ENCODE measurements at places on chromosomes 1 and 21.

GRCh38 chr1:150148837-150149270 is 862 bp upstream of the PLEKHO1 start:
- DNase-seq: peak; percentile 51

DNA sequence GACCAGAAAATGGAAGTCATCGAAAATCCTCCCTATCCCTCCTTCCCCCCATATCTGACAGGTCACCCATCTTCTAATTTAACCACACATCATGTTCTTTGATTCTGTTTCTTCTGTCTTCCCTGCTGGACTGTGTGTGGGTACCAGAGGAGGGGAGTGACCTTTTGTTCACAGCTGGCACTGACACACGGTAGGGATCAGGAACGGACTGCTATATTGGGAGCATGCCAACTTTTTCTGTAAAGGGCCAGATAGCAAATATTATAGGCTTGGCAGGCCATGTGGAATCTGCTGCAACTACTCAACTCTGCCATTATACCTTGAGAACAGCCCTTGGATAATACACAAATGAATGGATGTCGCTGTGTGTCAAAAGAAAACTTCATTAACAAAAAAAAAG is 7.5 kb upstream of the TOMM20 start:
- no peak for DNase-seq

GRCh38 chr1:224528900-224529299 is 87.2 kb upstream of the CNIH3 start:
- DNase-seq: peak; percentile 68

DNA sequence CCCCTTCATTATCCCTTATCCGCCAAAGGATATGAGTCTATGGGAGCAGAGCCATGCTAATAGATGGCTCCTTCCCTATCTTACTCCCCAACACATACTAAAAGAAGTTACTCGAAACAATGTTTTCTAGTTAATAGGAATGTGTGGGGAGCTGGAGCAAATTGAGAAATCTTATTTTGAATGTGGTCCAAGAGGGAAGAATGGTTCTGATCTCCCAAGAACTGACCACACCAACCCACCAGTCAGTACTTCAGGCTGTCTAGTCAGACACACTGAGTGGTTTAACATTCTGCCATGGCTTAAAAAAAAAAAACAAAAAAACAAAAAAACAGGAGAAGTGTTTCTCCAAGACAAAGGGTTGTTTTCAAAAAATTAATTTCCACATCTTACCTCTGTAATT is 31.5 kb upstream of the DNASE2B start:
- peak; percentile 83 for DNase-seq

DNA sequence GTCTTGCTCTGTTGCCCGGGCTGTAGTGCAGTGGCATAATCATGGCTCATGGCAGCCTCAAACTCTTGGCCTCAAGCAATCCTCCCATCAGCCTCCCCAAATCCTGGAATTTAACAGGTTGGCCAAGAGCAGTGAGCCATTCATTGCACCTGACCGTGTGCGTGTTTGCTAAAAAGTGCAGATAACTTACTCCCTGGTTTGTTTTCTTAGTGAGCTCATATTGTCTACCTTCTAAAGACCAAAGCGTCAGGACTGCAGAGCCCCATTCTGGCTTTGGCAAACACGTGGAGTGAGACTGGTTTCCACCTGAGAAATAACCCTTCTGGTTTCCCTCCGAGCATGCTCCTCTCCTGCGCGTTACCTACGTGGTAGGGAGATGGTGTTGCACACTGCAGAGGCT is 32.2 kb upstream of the CA6 start:
- DNase-seq: no peak

- peak; percentile 69 for DNase-seq
Measured at GRCh38 chr1:27395441-27396195, 3.2 kb downstream of the GPR3 start.

DNA sequence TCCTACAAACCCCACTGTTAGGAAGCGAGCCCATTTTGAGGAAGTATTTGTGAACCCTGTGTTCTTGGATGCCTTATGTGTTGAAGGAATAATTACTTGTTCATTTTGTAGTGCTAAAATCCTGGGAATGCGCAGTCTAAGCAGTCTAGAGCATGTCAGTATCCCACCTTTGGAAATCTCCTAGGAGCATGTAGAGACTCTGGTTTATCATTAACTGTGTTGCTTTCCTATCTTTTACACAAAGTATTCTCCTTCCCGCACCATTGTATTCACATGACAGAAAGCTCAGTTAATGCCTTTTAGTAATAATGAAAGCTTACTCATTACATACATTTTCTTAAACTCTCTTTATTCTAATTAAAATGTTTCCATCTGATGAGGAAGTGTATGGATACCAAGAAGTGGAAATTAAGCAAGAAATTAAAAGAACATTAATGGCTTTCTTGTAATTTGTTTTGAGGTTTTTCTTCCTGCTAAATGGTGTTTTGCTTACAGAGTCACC is 99.4 kb downstream of the CAMTA1 start:
- DNase-seq: no peak

DNA sequence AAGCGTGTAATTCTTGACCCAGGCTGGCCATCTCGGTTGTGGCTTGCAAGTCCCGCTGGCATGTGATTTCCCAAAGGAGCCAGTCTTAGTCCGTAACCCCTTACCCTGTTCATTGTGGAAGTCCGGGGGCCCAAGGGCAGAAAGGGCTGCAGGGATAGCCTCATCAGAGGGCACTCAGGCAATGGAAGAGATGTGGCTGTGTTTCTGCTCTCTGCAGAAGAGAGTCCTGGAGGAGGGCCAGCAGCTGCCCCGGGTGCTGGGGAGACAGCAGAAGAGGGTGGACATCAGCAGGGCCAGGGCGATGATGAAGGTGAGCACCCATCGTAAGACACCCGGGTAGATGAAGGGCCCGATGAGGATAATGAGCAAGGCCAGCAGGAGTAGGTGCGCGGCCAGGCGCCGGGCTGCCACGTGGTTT is 830 bp downstream of the RNF186 start:
- no peak for DNase-seq

- DNase-seq: no peak
Measured at GRCh38 chr21:25979845-25980616, 190.5 kb downstream of the APP start.

GRCh38 chr1:169886422-169886821 is 7.3 kb downstream of the SCYL3 start:
- DNase-seq: no peak

GRCh38 chr21:26881504-26882228 is 36.5 kb upstream of the ADAMTS1 start:
- DNase-seq: peak; percentile 38

- DNase-seq: no peak
Measured at GRCh38 chr1:3745071-3745470, 7.2 kb upstream of the CCDC27 start.

- no peak for DNase-seq
Measured at GRCh38 chr1:104629589-104629988, 879.9 kb downstream of the AMY1C start.

DNA sequence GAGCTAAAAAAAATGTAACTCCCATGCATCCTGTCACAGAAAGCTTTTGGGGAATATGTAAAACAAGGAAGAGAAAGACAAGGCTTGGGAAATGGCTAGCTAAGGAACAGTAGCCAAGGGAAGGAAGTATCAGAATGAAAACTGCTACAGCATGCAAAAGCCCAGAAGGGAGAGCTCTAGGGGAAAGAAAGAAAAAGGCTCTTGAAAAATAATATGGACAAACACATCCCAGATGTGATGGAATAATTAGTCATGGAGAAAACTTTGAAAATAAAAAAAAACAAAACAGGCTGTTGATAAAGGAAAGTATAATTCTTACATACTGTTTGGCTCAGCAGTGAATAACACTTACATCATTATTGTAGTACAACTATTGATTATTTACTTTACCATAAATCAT is 47.9 kb upstream of the VCAM1 start:
- peak; percentile 26 for DNase-seq

DNA sequence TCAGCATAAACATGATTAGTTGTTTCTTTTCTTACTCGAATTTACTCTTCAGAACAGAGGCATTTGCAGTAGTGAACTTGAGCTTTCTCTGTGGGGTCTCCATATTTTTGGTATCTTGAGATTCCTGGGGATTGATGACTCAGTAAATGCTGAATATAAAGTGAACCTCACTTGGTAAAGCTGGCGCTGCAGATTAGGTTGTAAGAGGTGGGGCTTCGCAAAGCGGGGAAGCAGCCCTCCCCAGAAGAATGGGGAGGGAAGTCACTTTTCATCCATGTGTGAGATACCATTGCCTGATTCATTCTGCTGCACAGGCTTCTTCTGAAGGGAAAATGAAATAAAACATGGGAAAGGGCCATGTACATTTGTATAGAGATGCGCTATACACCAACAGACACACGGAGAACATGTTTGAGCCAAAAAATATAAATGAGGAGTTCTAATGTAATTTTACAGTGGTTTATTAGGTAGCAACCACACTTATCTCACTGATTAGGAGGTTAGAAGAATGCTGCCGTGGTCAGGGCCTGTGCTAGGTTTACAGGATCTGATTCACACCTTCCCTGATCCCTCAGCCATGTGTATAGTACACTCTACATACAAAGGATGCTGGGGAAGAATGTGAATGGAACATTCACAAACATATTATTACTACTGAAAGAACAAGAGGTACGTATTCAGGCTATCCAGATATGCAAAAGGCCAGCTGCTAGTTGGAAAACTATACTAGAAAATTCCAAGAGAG is 63.5 kb downstream of the DNTTIP2 start:
- DNase-seq: peak; percentile 89

DNA sequence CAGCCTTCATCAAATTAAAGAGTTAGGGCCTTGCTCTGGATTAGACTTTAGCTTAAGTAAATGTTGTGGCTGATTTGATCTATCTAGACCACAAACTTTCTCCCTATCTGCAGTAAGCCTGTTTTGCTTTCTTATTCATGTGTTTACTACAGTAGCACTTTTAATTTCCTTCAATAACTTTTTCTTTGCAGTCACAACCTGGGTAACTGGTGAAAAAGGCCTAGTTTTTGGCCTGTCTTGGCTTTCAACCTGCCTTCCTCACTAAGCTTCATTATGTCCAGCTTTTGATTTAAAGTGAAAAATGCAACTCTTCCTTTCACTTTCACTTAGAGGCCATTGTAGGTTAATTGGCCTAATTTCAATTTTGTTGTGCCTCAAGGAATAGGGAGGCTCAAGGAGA is 12.5 kb upstream of the LPGAT1 start:
- no peak for DNase-seq

GRCh38 chr1:240385985-240386978 is 225.7 kb downstream of the GREM2 start:
- DNase-seq: peak; percentile 98

- DNase-seq: peak; percentile 33
Measured at GRCh38 chr1:218964471-218965185, 209.1 kb upstream of the LYPLAL1 start.
